ENCODE measurements at places on chromosomes 2 and 18. TPM values are rescaled to one million over a fixed set of nuclear protein-coding genes. Genes with fewer than 3 reads are reported as not detected.

ARHGAP15 gene
- total RNA-seq, result 141 TPM

FNDC4 gene
- total RNA-seq, result not detected

GRCh38 chr2:202909394-202910192, 1.9 kb downstream of the WDR12 start:
- DNase-seq, result no peak

LOXHD1 gene
- 0.39 TPM for total RNA-seq
